Peyer's patch (tissue), 4 donors: ENCODE measurements at places on chromosomes 1 and 21. TPM values are rescaled to one million over a fixed set of nuclear protein-coding genes. Genes with fewer than 3 reads are reported as not detected.

GRCh38 chr1:71080230-71080738 is 551 bp downstream of the ZRANB2 start:
- DNase-seq = no peak

- no peak for DNase-seq
Observed at GRCh38 chr1:788835-789234, 102.4 kb upstream of the OR4F16 start.

GRCh38 chr1:10528066-10529014 is 53.6 kb downstream of the PEX14 start:
- no peak for DNase-seq

DNA sequence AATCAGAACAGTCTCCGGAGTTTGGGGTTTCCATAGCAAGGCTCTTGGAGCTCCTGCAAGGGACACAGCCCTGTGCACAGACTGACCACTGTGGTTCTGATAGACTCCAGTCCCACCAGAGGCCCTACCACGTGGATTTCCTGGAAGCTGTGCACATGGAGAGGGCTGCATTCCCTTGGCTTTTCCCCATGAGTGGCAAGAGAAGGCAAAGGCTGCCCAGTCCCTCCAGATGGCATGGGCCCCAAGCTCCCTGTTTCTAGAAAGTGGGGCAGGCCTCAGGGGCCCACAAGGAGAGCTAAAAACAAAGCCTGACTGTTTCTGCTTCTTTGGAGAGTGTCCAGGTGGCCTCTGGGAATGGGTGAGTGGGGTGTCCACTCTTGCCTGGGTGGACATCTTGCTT is 87.5 kb downstream of the DDX20 start:
- no peak for DNase-seq

Gene COL8A2
- total RNA-seq = 1.1 TPM

DNA sequence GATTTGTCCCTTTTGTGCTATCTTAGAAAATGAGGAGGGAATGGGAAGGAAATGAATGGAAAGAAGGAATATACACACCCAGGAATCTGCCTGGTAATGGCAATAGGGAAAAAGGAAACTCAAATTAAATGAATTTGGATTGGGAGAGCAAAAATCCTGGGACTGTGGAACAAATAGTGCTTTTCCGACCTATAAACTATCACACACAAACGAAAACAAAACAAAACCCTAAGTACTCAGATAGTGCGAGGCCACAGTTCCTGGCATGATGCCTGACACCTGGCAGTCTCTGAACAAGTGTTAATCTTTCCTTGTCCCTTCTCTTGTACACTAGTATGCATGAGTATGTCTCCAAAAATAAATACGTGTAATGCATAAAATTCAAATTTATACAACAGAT is 319.8 kb upstream of the SPAG17 start:
- DNase-seq = no peak

GRCh38 chr21:31660591-31660990 is 1.1 kb downstream of the SOD1 start:
- no peak for DNase-seq

DNA sequence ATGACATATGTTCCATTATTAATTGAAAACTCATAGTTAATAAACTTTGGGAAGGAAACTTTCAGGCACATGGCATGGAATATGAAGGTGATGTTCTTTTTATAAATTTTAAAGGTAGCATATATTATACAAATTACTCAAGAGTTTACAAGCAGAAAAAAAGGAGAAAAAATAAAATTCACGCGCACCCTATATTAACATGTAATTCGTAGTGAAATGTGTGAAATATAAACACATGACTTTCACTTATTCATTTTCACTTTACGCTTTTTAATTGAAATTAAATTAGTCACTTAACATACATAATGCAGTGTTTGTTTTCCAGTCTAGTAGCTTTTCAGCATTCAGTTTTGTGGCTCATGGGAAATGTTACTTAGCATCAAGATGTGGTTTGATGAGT is 27.4 kb upstream of the SCYL3 start:
- no peak for DNase-seq

DNA sequence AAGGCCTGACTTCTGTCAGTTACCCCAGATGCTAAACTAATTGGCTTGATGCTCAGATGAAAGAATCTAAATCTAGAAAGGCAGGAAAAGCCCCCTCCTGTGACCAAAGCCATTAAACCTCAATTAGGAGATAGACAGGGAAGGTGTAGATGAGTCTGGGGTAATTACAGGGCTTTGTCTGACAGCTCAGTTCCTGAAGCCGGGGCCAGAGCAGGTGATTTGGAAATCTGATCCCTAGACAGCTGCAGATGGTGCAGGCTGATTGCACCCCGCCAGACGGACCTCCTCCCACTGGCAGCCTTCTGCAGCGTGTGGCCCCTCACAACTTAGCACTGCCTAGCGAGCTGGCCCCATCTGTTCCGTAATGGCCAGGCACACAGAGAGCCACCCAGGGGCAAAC is 395.1 kb downstream of the HLX start:
- DNase-seq = no peak

Gene SH3D21
- 26.4 TPM for total RNA-seq

DNA sequence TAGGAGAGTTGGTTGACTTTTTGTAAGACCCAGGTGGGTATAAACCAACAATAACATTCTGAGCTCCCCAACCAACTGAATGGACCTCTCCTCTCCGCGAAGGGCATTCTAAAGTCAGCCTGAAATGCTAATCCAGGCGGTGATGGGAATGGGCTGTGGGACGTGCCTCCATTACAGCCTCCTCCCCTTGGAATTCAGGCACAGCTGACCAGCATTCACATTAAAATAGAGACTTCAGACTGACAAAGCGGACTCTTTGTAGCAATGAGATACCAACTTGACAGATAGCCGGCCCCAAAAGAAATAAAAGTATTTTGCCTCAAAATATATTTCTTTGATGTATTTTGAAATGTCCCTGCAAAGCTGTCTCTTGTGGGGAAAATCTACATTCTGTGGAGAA is 101.7 kb downstream of the KIF26B start:
- DNase-seq = no peak

Gene PRSS38
- not detected for total RNA-seq

Gene FMOD
- 12.5 TPM for total RNA-seq

DNA sequence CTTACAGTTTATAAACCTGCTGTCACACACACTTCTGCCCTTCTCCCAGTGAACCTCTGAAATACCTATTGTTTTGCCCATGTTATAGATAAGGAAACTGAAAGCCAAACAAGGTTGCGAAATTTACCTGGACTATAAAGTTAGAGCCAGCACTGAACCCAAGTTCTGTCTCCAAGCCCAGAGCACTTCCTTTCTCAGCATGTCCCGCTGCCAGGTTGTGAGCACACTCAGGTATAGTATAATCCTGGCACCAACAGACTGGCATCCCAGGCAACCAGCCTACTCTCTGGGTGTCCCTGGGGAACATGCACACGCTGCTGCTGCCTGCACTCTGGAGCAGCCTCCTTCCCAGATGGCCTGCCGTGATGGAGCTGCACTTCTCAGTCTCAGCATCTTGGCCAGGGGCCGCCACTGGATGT is 45.1 kb downstream of the PGBD5 start:
- DNase-seq = no peak

Gene OR2AK2
- total RNA-seq = not detected

DNA sequence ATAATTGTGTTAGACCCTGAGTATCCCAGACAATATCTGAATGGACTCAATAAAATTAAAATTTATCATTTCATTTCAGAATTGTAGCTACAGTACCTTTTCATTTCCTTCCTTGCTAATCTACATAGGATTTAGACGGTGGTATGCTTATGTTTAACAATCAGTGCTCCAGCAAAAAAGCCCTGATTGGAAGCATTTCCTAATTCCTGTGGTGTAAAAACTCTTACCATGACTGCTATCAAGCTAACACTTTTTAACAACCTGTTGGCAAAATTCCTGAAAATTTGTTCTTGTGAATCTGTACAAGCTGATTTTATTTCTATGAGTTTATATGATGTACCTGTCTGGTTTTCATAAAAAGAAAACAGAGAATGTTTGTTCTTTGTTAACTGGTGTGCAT is 5.2 kb upstream of the FNBP1L start:
- DNase-seq = no peak

DNA sequence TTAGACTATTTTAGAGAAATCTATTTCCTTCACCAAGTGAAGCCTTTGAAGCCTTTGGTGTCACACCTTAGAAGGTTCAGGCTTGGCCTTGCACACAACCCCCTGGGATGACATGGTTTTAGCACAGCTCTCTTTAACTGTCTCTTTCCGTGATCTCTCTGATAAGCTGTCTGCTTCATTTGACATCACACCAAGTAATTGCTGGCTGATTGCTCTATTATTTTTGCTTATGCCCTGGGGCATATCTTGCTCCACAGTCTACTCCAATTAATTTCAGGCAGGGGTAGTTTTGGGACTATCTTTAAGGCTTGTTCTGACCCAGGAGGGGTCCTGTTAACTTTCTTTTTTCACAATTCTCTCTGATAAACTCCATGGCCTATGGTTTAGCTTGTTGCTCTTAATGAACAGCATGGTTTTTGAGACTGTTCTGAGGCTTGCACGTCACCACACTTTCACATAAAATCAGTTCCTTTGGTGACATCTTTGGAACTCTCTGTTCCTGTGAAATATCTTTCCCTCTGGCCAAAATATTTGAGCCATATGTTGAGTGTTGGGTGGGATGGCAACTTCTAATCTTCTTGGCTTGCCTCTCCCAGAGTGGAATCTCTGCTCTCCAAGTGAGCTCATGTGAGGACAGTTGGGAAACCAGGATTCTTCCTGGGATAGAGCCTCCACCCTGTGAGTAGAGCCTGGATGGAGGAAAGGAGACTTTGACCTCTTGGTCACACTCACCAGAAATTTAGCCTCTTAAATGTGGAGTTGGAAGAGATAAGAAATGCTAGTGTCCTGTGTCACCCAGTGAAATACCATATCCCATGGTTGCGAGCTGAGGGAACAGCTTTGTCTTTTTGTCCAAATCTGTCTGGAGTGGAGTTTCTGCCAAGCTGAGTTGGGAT is 63.6 kb downstream of the MAP3K21 start:
- no peak for DNase-seq

- DNase-seq = no peak
Observed at GRCh38 chr1:209625791-209626285, 26.4 kb downstream of the LAMB3 start.

Gene MRPS15
- 74.3 TPM for total RNA-seq

DNA sequence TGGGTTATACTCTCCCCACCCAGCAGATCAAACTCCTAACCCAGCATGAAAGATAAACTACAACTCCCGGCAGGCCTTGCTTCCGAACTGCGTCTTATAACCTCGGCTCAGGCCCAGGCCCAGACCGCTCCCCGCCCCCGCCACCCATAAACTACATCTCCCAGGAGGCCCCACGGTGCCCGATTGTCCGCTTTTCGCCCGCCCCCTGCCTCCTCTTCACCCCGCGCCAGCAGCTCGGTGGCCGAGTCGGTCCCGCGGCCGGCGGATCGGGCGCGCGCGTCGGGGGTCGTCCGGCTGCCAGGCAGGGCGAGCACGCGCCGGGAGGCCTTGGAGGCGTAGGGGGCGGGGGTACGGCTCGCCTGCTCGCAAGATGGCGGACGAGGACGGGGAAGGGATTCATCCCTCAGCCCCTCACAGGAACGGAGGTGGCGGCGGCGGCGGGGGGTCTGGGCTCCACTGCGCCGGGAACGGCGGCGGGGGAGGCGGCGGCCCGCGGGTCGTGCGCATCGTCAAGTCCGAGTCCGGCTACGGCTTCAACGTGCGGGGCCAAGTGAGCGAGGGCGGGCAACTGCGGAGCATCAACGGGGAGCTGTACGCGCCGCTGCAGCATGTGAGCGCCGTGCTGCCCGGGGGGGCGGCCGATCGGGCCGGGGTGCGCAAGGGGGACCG is at the start of gene SNX27:
Gene SNX27 (plus strand): TSS at position 219 of the 669 bp plus-strand sequence. CDS start 152 bp downstream, at position 371.
- DNase-seq = peak; percentile 97

GRCh38 chr1:171247501-171247900 is 793 bp upstream of the FMO1 start:
- no peak for DNase-seq

- no peak for DNase-seq
Observed at GRCh38 chr1:119000371-119001180, 12.4 kb upstream of the TBX15 start.

Gene SPRR2D
- not detected for total RNA-seq

DNA sequence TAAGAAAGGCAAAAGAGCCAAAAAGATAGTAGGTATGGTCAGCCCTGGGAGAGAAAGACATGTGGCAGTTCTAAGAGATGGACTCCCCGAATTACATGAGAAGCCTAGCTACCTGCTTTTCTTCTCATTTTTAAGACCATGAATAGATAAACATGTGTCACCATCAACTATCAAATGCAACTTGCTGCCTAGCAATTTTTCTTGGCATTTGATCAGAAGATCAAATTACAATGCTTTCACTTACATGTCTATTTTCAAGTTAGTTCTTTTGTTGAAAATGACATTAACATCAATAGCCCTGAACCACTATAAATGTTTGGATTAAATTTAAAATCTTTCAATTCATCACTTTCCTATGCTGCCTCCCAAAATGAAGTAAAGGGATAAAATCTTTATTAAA is 212.3 kb downstream of the HHIPL2 start:
- no peak for DNase-seq

Gene XPR1
- 55.0 TPM for total RNA-seq
